NCI-H226 (cell line): ENCODE measurements at places on chromosomes 3 and 15.

DNA sequence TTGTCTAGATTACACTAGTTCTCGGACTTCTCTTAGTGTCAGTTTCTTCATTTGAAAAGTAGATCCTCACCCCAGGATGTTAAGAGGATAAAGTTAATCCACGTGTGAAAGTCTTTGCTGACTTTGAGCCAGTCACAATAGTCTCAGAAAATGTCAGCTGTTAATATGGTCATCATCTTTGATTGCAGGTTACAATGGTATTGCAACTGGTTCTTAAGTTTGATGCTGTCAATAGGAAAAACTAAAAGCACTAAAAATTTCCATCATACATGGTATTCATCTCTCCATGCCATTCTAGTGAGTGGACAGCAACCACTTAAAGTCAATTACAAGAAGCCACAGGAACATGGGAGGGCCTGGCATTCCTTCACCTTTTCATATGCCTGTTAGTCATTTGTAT, 192.3 kb downstream of the TAFA4 start:
- no peak for DNase-seq

- no peak for DNase-seq
Observed at GRCh38 chr3:171602072-171602471, 141.9 kb upstream of the TNIK start.

DNA sequence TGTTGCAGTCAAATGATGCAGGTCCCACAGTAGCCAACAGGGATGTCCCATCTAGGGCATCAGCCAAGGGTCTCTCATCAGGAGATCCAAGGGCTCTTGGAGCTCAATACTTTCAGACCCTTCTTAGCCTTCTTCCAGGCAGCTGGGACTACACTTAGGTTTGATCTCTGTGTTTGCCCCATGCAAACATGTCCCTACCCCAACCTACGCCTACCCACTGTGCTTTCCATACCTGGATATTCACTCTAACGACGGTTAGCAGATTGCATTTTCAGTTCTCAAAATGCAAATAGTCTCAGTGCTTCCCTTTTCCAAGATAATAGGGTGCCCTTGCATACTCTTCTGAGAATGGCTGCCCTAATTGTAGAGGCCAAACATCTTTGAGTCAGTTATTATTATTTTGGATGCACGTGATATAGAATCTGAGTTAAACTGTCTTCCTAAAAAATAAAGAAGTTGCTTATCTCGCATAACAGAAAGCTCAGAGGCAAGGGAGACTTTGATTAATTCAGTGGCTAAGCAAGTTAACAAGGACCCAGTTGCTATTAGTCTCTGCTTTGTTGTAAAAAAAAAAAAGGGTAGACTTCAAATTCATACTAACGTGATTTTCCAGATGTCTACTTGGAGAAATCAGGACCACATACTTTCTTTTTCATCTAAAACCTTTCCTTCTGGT, 1.0 kb upstream of the CEP70 start:
- no peak for DNase-seq

DNA sequence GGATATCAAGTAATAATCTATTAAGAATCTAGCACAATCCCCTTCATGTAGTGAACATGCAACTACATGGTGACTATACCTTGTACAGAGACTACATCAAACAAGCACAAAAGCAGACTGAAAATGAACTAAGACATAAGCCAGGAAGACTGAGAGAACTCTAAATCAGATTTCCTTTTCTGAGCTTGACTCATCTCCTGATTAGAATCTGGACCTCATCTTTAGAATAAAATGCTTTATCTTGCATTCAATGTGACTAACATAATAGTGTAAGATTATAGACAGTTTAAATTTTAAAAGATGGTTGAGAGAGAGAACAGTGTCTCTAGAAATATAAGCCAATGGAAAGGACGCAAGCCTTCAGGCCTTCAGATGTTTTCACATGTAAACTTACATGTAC, 17.5 kb upstream of the PKM start:
- DNase-seq, result no peak

GRCh38 chr15:48202068-48202467, 4.0 kb upstream of the SLC12A1 start:
- no peak for DNase-seq

DNA sequence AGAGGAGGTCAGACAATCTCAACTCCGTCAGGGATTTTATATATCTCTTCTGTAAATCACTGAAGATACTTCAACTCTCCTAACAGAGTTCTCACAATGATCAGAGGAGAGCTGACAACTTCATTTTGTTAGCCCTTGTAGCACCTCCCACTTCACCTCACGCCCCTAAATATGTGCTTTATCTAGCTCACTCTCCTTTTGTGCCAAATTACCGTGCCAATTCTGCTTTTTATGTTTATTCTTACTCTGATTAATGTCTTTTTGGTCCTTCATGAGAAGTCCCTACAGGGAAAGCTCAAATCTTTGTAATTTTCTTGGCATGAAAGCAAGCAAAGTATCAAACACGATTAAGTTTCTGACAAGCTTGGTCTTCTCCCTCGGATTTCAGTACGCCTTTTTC, 636.1 kb upstream of the NAALADL2 start:
- DNase-seq, result no peak

DNA sequence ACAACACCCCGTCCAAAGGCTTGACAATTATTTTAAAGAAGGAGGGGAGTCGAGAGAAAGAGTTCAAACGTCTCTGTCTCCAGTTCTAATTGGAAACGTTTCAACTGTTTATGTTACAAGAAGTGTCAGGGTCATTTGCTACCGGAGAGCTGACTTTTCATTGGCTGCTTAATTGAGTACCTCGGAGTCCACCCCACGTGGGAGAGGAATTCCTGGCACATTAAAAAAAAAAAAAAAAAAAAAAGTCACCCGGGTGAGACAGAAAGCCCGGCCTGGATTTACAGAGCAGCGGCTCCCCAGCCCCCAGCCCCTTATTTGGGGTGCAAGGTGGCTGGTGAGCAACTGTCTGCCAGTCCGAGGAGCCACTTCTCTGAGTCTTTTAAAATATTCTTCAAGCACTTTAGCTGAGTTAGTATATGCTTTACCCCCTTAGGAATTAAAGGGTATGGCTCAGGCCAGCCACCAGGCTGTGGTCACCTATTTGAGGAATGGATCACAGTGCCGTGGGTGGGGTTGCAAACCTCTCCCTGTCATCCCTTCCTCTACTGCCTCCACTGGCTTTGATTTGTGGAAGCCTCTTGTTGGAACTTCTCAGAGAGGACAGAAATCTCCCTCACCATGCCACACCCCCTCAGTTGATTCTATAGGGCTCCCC, 3.9 kb upstream of the TLE3 start:
- DNase-seq, result peak; percentile 96

DNA sequence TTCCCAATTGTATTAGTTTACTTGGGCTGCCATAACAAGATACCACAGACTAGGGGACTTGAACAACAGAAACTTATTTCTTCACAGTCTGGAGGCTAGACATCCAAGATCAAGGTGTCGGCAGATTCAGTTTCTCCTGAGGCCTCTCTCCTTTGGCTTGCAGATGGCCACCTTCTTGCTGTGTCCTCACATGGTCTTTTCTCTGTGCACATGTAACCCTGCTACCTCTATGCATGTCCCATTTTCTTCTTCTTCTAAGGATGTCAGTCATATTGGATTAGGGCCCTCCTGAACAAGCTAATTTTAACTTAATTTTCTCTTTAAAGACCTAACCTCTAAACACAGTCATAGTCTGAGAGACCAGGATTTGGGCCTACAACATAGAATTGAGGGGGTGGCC, 336.7 kb upstream of the WNT5A start:
- DNase-seq, result no peak

GRCh38 chr3:16837602-16838001, 47.2 kb upstream of the PLCL2 start:
- no peak for DNase-seq

DNA sequence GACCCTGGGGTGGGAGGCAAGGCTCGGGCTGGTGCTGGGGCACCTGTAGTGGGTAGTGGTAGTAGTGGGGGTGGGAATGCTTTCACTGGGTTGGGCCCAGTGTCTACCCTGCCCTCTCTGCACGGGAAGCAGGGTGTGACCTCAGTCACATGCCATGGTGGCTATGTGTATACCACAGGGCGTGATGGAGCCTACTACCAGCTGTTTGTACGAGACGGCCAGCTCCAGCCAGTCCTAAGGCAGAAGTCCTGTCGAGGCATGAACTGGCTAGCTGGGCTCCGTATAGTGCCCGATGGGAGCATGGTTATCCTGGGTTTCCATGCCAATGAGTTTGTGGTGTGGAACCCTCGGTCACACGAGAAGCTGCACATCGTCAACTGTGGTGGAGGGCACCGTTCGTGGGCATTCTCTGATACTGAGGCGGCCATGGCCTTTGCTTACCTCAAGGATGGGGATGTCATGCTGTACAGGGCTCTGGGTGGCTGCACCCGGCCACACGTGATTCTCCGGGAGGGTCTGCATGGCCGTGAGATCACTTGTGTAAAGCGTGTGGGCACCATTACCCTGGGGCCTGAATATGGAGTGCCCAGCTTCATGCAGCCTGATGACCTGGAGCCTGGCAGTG, 5.2 kb downstream of the DALRD3 start:
- no peak for DNase-seq

GRCh38 chr15:57038496-57038895, 120.1 kb downstream of the TCF12 start:
- DNase-seq, result no peak

DNA sequence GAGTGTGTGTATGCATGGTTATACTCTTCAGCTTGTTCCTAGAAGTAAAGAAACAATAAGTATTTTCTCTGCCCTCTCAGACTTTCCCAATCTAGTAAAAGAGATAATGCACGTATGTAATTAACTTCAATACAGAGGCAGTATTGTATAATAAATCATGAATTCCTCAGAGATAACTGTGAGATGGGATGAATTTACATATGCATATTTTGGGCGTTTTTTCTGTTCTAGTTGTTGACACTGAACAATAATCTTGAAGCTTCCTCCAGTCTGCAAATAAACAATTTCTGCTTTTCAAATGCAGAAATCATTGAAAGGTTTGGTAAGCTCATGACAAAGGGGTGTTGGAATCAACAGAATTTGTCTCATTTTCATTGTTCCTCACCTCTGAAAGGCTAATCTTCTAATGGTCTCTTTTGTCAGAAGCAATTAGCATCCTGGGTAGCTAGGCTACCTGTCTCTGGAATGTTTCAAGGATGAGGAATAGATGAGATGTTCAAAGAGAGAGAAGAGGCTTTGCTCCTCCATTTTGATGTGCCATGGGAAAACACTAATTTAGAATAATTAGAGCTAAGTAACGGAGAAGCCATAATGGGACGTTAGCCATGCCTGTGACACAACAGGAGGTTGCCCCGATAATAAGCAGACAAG, 43.3 kb upstream of the SIAH2 start:
- DNase-seq, result no peak

GRCh38 chr15:52709187-52709981, 30.2 kb upstream of the ATOSA start:
- no peak for DNase-seq

DNA sequence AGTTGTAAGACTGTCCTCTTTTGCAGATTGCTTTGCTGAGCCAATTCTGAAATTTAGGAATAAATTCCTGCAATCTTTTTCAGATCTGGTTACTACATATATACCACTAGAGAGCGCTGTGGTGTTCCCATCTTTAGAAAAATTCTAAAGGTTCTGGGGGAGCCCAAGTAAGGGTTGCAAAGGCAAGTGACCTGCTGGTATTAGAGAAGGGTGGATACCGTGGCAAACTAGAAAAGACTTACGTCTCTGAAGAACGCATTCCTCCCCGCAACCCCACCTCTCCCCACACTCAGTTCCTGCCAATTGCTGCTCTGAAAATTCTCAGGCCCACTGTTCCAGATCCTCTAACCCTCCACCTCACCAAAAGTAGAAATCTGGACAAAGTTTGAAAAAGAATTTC, 48.5 kb downstream of the EFHB start:
- DNase-seq, result peak; percentile 23

DNA sequence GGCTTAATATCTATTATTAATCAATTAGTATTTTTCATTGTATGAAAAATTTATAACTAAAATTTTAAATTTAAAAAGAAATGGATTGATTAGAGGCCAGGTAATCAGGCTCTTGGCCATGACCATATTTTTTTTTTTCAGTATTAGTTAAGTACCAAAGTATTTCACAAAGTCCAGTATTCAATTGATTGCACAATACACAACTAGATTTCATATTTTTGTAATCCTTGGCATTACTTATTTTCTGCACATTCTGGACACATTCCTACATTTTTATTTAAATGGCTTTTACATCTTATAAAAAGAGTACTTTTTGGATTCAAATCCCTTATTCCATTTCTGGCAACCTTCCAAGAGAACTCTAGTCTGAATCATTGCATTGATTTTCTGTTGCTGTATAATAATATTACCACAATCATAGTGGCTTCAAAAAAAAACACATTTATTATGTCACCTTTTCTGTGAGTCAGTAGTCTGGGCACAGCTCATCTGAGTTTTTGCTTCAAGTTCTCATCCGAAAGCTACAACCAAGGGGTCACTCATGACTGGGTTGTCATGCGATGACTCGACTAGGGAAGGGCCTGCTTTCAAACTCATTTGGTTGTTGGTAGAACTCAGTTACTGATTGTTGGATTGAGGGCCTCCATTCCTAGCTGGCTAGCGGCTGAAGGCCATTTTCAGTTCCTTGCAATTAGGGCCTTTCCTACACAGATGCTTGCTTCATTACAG, 90.7 kb downstream of the CNTN6 start:
- DNase-seq, result no peak

DNA sequence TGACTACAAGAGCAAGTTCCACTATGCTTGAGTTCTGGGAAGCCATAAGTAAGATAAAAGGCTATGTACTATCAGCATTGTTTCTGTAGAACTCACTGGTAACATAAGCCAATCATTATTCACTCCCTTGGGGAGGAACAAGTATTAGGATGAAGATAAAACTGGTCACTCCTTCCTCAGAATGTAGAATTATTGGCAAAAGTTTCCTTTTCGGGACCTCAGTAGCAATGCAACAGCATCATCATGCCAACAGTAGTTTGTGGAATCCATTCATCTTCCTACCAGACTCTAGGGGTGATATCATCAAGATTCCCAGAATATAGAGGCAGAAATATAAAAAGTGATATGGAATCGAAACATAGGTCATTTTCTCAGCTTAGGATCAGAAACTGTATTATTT, 209.5 kb downstream of the PLOD2 start:
- DNase-seq, result no peak
